ENCODE measurements at places on chromosomes 12 and 14.

GRCh38 chr12:11461433-11461832 lies 66.1 kb upstream of the PRB2 start:
- no peak for DNase-seq

DNA sequence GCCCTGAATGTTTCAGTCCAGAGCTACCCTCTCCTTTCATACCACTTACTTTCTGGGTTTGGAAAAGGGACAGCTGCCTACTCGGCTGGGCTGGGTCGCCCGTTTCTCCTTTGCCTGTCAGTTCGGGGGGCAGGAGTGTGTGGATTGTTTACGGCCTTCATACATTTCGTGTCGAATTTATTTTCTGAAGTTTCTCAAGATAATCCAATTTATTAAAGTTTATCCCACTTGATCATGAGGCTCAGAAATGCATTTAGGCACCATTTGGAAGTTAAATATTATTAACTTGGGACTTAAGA lies 608 bp downstream of the ZNF410 start:
- DNase-seq, result no peak

- DNase-seq, result no peak
Measured at GRCh38 chr12:47067771-47068431, 11.5 kb upstream of the PCED1B start.

- no peak for DNase-seq
Measured at GRCh38 chr12:28883406-28883997, 265.6 kb upstream of the FAR2 start.

- DNase-seq, result no peak
Measured at GRCh38 chr12:619346-619745, 43.9 kb downstream of the NINJ2 start.

DNA sequence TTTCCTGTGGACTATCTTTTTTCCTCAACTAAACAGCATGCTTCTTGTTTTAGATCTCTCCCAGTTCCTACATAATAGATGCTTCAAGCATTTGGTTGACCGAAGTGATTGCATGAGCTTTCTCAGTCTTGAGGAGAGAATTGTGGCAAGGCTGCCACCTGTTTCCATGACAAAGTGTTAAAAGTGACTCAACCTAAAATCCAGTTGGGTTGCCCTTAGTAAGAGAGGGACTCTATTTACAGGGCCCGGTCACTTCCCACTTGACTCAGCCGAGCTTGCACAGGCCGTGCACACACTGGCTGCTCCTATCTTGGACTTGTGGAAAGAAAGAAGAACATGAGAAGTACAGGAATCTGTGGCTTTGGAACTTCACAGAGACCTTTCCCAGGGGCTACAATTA lies 2.1 kb upstream of the B4GALNT3 start:
- DNase-seq, result no peak

DNA sequence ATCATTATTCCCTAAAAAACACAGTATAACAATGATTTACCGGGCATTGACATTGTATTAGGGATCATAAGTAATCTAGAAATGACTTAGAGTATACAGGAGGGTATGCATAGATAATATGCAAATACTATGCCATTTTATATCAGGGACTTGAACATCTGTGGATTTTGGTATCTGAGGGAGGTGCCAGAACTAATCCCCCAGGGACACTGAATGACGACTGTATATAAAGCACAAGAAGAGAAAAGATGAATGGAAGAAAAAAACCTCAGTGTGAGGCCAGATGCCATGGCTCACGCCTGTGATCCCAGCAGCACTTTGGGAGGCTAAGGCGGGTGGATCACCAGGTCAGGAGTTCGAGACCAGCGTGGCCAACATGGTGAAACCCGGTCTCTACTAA lies 25.5 kb upstream of the COX6A1 start:
- no peak for DNase-seq

DNA sequence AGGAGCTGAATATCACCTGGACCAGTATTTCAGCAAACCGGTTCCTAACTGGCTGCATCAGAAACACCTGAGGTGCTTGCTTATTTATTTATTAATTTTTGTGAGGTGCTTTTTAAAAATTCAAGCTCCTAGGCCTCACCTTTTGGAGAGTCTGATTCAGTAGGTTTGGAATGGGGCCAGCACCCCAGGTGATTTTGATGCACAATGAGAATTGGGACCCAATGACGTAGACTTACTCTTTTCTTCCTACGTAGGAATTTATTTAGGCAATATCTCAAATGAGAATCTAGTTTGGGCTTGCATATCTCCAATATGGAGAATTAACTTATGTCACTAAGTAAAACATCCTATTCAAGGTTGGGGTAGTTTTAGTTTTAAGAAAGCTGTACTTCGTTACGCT lies 7.3 kb downstream of the YEATS4 start:
- no peak for DNase-seq

DNA sequence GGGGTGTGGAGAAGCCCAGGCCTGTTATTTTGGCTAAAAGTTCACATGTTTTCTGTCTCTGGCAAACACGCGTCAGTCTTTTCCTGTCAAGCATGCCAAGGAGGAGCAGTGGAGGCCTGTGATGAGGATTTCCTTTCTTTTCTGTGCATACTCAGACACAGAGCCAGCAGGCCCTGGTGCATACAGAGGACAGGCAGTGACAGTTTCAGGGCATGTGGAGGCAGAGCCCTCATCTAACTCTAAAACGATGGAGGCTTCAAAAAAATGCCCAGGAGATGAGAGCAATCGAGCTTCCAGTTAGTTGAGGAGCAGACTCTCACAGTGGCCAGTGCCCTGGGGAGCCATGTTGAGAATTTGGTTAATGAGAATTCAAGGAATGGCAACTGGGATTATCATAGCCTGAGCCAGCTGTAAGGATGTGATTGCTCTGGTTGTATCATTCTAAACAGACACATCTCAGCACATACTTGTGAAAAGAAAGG lies 66.5 kb downstream of the TRAFD1 start:
- no peak for DNase-seq

DNA sequence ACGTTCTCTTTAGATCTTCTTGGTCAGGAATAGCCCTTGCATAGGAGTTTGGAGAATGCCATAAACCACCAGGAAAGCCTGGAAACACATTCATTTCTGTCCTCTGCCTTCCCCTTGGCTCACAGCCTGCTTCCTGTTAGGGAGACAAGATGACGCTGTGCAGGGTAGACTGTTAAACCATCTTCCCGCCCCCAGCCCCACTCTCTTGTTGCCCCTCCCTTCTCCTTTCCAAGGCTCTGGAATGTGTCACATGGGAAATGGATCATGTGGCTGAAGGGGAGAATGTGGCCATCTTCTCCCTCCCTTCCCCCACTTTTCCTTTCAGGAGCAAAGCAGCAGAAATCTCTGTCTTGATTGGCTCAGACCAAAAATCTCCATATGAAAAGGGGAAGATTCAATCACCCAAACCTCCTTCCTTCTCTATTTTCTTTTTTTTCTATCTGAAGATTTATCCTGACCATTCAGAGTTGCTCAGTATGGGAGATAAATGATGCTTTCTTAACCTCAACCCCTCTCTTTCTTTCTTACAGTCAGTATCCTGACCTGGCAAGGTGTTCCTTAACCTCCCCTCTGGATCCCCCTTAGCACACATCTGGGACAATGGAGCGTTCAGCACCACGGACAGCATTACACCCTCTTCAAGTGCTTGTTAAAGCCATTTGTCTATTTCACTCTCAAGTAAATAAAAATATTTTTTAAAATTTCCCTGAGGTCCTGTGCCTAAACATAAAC lies 11.4 kb downstream of the GPR19 start:
- no peak for DNase-seq

DNA sequence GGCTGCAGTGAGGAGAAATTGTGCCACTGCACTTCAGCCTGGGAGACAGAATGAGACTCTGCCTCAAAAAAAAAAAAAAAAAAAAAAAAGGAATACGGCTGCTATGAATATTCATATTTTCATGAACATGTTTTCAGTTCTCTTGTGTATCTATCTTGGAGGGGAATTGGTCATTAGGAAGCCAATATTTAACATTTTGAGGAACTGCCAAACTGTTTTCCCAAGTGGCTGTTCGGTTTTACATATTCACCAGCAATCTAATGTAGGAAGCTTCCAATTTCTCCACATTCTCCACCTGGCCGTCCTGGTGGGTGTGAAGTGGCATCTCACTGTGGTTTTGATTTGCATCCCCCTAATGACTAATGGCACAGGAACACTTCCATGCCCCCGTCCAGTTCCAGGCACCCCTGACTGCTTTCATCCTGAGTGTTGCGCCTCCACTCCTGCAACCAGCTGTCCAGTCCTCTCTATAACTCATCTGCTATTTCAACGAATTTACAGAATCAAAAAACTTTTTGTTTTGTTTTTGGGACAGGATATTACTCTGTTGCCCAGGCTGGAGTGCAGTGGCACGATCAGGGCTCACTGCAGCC lies 5.7 kb downstream of the STXBP6 start:
- DNase-seq, result no peak

GRCh38 chr12:32196250-32197198 lies 89.9 kb downstream of the BICD1 start:
- no peak for DNase-seq

GRCh38 chr12:59736359-59736758 lies 140.5 kb downstream of the SLC16A7 start:
- no peak for DNase-seq

DNA sequence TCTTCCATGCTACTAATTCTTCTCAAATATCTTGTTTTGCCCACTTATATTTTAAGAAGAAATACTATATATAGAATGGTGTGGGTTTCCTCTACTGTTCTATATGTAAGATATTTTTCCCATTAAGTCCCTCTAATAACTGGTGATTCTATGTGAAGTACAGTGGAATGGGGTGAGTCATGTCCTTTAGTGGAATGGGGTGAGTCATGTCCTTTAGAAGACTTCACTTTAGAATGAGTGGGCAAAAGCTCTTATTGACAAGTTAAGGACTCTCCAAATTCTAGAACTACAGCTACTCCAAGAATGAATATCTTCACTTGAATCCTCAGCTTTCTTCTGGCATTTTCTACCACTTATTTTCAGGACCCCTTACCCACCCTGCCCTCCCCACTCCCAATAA lies 349.9 kb downstream of the ETNK1 start:
- DNase-seq, result no peak

- DNase-seq, result no peak
Measured at GRCh38 chr14:31278883-31279282, 71.3 kb upstream of the HECTD1 start.

- DNase-seq, result no peak
Measured at GRCh38 chr12:132834181-132834711, 5.6 kb upstream of the GOLGA3 start.

All from stimulated activated CD8-positive, alpha-beta memory T cell treated with anti-CD3 and anti-CD28 coated beads, Interleukin-4, amount 100 ng/mL, for 4 hours (primary cell).